ENCODE measurements at places on chromosomes 16 and 17. TPM values are rescaled to one million over a fixed set of nuclear protein-coding genes. Genes with fewer than 3 reads are reported as not detected.

- H3K36me3 ChIP-seq, result peaks cover 35% of the 10 kb centered on the region
- no peaks in the 10 kb centered on the region for H3K27me3 ChIP-seq
- no peak for DNase-seq
- peaks cover 21% of the 10 kb centered on the region for H3K4me1 ChIP-seq
Measured at GRCh38 chr17:58488428-58488890, 251 bp upstream of the HSF5 start.

DNA sequence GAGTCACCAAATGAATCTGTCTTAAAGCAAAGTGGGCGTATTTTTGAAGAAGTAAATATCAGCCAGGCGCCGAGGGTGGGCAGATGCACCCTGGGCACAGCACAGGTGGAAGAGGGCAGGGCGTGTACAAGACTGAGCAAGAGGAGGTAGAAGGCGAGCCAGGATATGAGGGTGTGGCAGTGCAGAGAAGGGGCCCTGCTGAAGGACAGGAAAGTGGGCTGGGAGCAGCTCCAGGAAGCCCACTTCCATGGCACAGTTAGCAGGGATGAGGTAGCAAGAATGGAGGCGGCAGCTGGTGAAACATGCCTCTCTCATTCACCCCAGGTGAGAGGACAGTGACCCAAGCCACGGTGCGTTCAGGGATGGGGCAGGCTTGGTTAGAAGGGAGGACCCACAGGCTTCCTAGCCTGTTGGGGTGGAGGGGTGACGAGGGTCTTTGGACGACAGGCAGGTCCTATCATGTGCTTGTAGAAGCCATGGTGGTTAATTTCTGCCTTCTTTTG, 149.3 kb downstream of the CLEC16A start:
- H3K4me3 ChIP-seq, result peak overlapping the region; percentile 53
- H3K36me3 ChIP-seq, result peaks cover 22% of the 10 kb centered on the region
- no peaks in the 10 kb centered on the region for H3K27me3 ChIP-seq
- H3K4me1 ChIP-seq, result peaks cover 88% of the 10 kb centered on the region
- DNase-seq, result peak; percentile 55

Gene RNF43
- total RNA-seq, result 1.0 TPM

- DNase-seq, result no peak
- no peak overlapping the region for H3K27ac ChIP-seq
- peaks cover 4% of the 10 kb centered on the region for H3K27me3 ChIP-seq
- no peak overlapping the region for H3K4me3 ChIP-seq
- peaks cover 14% of the 10 kb centered on the region for H3K4me1 ChIP-seq
- no peaks in the 10 kb centered on the region for H3K36me3 ChIP-seq
Measured at GRCh38 chr16:66469947-66470546, 43.0 kb downstream of the BEAN1 start.

DNA sequence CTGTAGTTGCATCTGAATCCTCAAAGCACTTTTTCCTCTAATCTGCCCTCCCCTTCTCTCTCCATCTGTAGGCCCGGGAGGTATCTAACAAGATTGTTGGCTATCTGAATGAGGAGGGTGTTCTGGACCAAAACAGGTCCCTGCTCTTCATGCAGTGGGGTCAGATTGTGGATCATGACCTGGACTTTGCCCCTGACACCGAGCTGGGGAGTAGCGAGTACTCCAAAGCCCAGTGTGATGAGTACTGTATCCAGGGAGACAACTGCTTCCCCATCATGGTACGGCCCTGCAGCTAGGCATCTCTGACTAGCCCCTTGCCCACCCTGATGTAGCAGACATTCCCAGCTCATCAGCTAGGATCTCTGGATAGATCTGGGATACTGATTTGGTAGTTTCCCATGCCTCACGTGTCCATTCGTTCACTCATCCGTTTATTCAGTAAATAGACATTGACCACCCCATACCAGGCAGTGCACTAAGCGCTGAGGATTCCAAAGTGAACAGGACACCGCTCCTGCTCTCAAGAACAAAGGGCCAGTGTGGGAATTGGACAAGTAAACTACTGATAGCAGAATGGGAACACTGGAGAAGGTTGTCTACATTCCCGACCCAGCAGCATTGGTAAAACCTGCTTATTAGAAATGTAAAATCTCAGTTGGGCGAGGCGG, 12.1 kb downstream of the LPO start:
- H3K36me3 ChIP-seq, result no peaks in the 10 kb centered on the region
- DNase-seq, result no peak
- no peak overlapping the region for H3K4me3 ChIP-seq
- H3K27me3 ChIP-seq, result peaks cover 31% of the 10 kb centered on the region
- no peak overlapping the region for H3K27ac ChIP-seq

Gene FOXF1
- total RNA-seq, result not detected

- no peaks in the 10 kb centered on the region for H3K36me3 ChIP-seq
- peaks cover 2% of the 10 kb centered on the region for H3K27me3 ChIP-seq
- H3K27ac ChIP-seq, result no peak overlapping the region
- no peaks in the 10 kb centered on the region for H3K4me1 ChIP-seq
Measured at GRCh38 chr16:25481636-25482035, 210.1 kb upstream of the HS3ST4 start.

Gene MARF1
- total RNA-seq, result 72.5 TPM

- no peak overlapping the region for H3K27ac ChIP-seq
- H3K4me1 ChIP-seq, result no peaks in the 10 kb centered on the region
- no peak overlapping the region for H3K4me3 ChIP-seq
- H3K27me3 ChIP-seq, result no peaks in the 10 kb centered on the region
- no peaks in the 10 kb centered on the region for H3K36me3 ChIP-seq
Measured at GRCh38 chr16:59611556-59611955, 877.4 kb upstream of the GOT2 start.

Gene PRSS53
- 9.2 TPM for total RNA-seq

GRCh38 chr17:69761767-69762321, 313.2 kb upstream of the KCNJ16 start:
- no peak overlapping the region for H3K27ac ChIP-seq
- no peak overlapping the region for H3K4me3 ChIP-seq
- H3K36me3 ChIP-seq, result no peaks in the 10 kb centered on the region
- H3K27me3 ChIP-seq, result peaks cover 8% of the 10 kb centered on the region
- peaks cover 3% of the 10 kb centered on the region for H3K4me1 ChIP-seq
- no peak for DNase-seq

Gene ZNF263
- total RNA-seq, result 19.2 TPM

- H3K4me3 ChIP-seq, result peak overlapping the region; percentile 99
- H3K27me3 ChIP-seq, result no peaks in the 10 kb centered on the region
Measured at GRCh38 chr17:4947411-4948165, 742 bp downstream of the PFN1 start.

Gene MYCBPAP
- 1.8 TPM for total RNA-seq

Gene KIF18B
- total RNA-seq, result 48.7 TPM

- H3K36me3 ChIP-seq, result no peaks in the 10 kb centered on the region
- H3K27me3 ChIP-seq, result no peaks in the 10 kb centered on the region
- H3K27ac ChIP-seq, result no peak overlapping the region
- DNase-seq, result no peak
- no peak overlapping the region for H3K4me3 ChIP-seq
Measured at GRCh38 chr17:17555906-17556305, 35.6 kb downstream of the PEMT start.

GRCh38 chr17:59812139-59812538, 80.6 kb downstream of the TUBD1 start:
- H3K4me3 ChIP-seq, result no peak overlapping the region
- DNase-seq, result no peak
- H3K4me1 ChIP-seq, result peaks cover 9% of the 10 kb centered on the region
- no peaks in the 10 kb centered on the region for H3K27me3 ChIP-seq

DNA sequence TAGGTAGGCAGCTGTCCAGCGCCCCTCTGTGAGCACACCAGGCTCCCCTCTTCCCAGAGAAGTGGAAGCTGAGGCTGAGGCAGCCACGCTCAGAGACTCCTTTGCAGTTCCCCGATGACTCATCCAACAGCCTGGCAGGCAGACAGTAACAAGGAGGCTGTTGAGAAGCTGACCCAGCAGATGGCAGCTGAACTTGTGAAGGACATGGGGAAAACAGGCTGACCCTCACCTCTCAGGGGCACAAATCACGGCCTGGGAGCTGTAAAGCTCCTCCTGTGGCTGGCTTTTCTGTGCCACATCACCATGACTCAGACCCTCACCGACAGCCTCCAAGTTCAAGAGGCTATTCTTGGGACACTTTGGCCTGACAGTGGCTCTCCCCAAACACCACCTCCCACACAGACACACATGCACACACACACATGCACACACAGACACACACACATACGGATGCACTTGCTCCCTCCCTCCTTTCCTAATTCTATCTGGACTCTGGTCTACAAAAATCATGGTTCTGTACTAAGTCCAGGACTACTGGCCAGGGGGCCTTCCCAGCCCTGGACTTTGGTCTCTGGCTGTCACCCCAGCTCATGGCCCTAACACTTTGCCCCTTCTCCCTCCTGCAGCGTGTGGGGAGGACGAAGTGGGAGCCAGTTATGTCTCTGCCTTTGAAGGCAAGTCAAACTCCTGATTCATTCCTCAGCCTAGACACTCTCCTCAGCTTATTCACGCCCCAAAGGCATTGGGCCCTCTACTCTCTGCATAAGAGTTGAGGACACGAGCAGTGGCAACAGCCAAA, 23.2 kb downstream of the MAP3K14 start:
- peak; percentile 60 for DNase-seq
- peaks cover 77% of the 10 kb centered on the region for H3K36me3 ChIP-seq
- H3K4me3 ChIP-seq, result no peak overlapping the region
- no peaks in the 10 kb centered on the region for H3K27me3 ChIP-seq

DNA sequence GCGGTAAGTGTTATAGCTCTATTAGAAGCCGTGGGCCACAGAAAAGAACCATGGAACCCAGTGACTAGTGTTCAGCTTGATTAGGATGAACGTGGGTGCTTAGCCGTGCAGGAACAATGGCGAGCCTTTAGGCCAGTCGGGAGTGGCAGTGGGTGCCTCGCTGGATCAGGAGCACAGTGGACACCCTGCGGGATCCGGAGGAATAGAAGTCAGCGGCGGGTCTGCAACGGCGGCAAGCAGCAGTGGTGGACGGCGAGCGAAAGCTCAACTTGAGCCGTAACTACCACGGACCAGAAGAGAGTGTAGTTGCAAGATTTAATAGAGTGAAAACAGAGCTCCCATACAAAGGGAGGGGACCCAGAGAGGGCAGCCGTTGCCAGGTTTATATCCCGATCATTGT, 37.3 kb upstream of the CDH15 start:
- no peak overlapping the region for H3K4me3 ChIP-seq
- H3K4me1 ChIP-seq, result peaks cover 3% of the 10 kb centered on the region
- H3K27me3 ChIP-seq, result no peaks in the 10 kb centered on the region
- peaks cover 28% of the 10 kb centered on the region for H3K36me3 ChIP-seq

- H3K4me3 ChIP-seq, result peak overlapping the region; percentile 81
- peak; percentile 63 for DNase-seq
- peaks cover 4% of the 10 kb centered on the region for H3K36me3 ChIP-seq
- H3K27ac ChIP-seq, result peak overlapping the region; percentile 94
- H3K4me1 ChIP-seq, result peaks cover 33% of the 10 kb centered on the region
Measured at GRCh38 chr16:25108054-25108453, 3.5 kb upstream of the LCMT1 start.

Gene USP32
- 32.3 TPM for total RNA-seq

DNA sequence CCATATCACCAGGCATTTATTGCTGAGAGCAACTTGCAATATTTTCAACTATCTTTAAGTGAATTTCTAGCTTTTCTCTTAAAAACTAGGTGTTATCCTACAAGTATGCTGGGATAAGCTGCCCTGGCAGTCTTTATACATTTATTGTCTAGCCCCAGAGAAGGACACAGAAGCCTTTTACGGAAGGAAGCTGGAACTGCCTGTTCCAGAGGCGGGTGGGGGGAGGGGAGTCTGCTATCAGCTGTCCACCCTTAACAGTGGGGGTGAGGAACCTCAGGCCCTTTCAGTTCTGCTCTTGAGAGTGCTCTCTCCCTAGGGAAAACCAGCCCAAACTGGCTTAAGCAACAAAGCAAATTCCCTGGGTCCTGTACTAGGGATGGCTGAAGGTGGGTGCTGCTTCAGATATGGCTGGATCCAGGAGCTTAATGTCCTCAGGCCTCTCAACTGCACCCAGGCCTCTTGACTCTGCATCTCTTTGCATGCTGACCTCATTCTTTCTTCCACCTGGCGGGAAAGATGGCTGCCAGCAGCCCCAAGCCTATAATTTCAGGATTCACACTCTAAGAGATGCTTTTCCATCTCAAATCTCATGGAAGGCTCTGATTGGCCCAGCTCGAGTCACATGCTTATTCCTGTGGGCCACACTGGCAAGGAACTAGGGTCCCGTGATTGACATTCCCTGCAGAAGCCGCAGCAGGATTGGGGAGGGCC, 16.6 kb downstream of the NAGPA start:
- no peaks in the 10 kb centered on the region for H3K36me3 ChIP-seq
- H3K27ac ChIP-seq, result no peak overlapping the region
- no peaks in the 10 kb centered on the region for H3K27me3 ChIP-seq
- no peak for DNase-seq
- H3K4me1 ChIP-seq, result no peaks in the 10 kb centered on the region

DNA sequence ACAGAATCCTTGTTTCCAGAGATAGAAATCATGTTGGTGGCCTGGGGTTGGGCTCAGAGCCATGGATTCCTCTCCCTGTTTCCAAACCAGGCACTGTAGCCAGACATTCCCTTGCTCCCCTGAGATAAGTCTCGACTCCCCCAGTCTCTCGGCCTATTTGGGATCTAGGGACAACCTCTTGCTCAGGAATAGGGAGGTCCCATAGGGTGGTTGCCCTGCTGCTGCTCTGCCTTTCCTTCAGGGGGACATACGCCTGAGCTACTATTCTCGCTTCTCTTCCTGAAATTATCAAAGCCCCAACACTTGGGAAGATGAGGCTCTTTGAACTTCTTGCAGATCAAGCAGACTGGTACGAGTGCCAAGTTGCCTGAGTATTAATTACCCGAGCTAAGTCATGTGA, 58.0 kb downstream of the TBX4 start:
- H3K36me3 ChIP-seq, result no peaks in the 10 kb centered on the region
- H3K27ac ChIP-seq, result no peak overlapping the region
- no peaks in the 10 kb centered on the region for H3K4me1 ChIP-seq
- peaks cover 18% of the 10 kb centered on the region for H3K27me3 ChIP-seq
- DNase-seq, result no peak
- H3K4me3 ChIP-seq, result no peak overlapping the region

Gene ZNF785
- total RNA-seq, result 10.8 TPM

Gene TMC8
- total RNA-seq, result 139 TPM

DNA sequence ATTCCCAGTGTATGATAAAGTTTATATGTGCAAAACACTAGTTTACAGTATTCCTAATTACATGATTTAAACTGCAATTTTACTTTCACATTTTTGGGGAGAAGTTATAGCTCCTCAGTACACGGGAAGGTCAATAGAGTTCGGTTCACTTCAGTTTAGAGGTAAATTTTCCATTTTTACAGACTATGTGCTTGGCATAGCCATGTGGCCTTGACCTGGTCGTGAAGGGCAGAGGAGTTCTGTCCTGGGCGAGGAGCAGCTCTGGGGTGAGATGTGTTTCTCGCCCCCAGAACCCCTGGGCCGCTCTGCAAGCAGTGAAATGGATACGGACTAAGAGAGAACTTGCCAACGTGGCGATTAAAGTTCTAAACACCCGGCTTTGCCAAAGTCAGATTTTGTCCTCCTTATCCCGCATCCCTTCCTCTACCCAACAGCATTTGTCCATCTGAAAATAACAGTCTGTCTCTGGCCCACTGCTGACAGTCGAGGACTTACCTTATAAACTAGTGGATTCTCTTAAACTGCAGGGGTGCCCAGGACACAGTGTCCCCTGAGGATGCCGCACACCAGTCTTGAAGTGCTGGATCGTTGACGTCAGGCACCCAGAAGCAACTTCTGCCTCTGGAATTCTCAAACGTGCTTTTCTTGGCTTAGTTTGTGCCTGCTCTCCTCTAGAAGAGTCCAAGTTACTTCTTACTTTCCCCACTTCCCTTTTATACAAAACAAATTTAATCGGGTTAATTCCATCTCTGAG, 1.5 kb upstream of the SIAH1 start:
- H3K36me3 ChIP-seq, result peaks cover under 1% of the 10 kb centered on the region
- DNase-seq, result no peak
- no peak overlapping the region for H3K4me3 ChIP-seq
- no peak overlapping the region for H3K27ac ChIP-seq
- H3K27me3 ChIP-seq, result no peaks in the 10 kb centered on the region
- H3K4me1 ChIP-seq, result peaks cover 12% of the 10 kb centered on the region
